Large intestine (tissue), 12 donors: ENCODE measurements at places on chromosomes 2 and 18. TPM values are rescaled to one million over a fixed set of nuclear protein-coding genes. Genes with fewer than 3 reads are reported as not detected.
A peak's percentile ranks its signal among the peaks of the same experiment; 100 is the strongest.

RFTN2 gene
- 4.5 TPM for polyA plus RNA-seq

SP140L gene
- polyA plus RNA-seq = 20.4 TPM

NDUFV2 gene
- polyA plus RNA-seq = 126 TPM

DNA sequence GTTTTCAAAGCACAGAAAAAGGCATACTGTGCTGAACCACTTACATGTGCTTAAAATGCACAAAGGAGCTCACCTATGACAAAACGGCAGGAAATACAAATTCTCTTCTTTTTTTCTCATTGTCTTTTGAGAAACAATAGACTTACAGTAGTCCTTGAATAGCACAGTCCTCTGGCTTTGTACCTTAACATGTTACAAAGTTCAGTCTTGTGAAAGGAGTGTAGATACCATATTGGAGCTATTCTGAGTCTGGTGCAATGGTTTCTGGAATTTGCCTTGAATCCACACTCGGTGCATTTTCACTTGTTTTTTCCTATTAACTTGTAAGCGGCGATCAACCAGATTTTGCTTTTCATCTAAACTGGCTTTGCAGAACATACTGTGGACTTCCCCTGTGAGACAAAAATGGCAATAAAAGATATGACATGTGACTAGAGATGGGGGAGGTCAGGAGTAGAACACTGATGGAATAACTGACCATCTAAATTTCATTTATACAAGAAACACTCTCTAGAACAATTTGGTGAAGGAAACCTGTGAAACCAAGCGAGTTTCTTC lies 109.7 kb downstream of the METTL8 start:
- DNase-seq = peak; percentile 48
- H3K27ac ChIP-seq = no peak overlapping the region
- H3K4me3 ChIP-seq = no peak overlapping the region
- H3K4me1 ChIP-seq = no peaks in the 10 kb centered on the region
- H3K27me3 ChIP-seq = no peaks in the 10 kb centered on the region

DNA sequence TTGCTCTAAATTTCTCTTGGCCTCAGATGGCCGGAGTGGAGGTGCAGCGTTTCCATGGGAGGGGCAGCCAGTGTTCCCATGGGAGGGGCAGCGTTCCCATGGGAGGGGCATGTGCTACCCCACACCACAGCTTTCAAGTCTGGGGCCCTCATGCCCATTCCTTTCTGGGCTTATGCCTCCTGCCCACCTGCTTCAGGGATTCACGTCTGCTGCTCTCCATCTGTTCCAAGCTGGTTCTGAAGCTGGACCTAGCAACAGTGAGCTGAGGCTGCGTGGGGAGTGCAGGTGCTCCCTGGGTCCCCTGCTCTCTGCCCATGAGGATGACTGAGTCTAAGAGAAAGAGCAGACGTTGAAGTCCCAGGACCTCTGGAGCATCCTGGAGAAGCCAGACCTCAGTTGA lies 243.1 kb upstream of the PXDN start:
- H3K27me3 ChIP-seq = no peaks in the 10 kb centered on the region
- peaks cover 2% of the 10 kb centered on the region for H3K4me1 ChIP-seq
- no peak for DNase-seq
- no peaks in the 10 kb centered on the region for H3K36me3 ChIP-seq

GRCh38 chr2:160358046-160358445 lies 135.6 kb downstream of the RBMS1 start:
- DNase-seq = no peak
- H3K36me3 ChIP-seq = no peaks in the 10 kb centered on the region
- H3K4me1 ChIP-seq = no peaks in the 10 kb centered on the region
- H3K27me3 ChIP-seq = no peaks in the 10 kb centered on the region
- no peak overlapping the region for H3K27ac ChIP-seq

- H3K27ac ChIP-seq = no peak overlapping the region
- H3K4me3 ChIP-seq = no peak overlapping the region
- no peak for DNase-seq
- H3K27me3 ChIP-seq = no peaks in the 10 kb centered on the region
- H3K36me3 ChIP-seq = no peaks in the 10 kb centered on the region
These were observed 1.5 kb downstream of the PROM2 start for GRCh38 chr2:95275601-95276243.

DNA sequence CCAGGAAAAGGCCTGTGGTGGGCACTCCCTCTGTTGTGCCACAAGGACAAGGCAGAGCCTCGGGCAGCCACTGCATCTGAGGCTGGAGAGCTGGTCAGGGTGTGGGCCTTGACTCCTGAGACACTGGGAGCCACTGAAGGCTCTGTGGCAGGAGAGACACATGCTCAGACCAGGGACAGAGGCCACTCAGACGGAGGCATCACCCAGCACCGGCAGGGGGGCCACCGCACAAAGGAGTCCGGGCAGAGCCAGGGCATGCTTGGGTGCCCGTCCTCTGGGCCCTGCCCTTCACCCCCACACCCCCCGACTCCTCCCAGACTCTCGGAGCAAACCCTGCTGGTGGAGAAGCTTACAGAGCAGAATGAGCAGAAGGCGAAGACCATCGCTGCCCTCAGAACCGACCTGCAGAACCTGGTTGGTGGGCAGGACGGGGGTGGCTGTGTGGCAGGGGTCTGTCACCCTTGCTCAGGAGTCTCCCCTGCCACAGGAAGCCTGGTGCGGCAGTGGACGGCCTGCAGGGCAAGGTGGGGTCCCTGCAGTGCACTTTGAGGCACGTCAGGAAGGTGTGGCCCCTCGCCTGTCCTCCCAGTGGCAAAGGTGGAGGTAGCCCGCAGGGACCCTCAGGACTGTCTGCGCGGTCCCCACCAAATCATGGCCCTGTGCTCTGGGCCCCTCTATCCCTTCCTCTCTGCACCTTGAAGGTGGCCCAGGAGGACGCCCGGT lies 26.0 kb downstream of the CROCC2 start:
- DNase-seq = no peak
- H3K27me3 ChIP-seq = no peaks in the 10 kb centered on the region
- H3K27ac ChIP-seq = no peak overlapping the region
- no peaks in the 10 kb centered on the region for H3K36me3 ChIP-seq

- no peak overlapping the region for H3K27ac ChIP-seq
- no peaks in the 10 kb centered on the region for H3K36me3 ChIP-seq
- no peaks in the 10 kb centered on the region for H3K4me1 ChIP-seq
- no peak for DNase-seq
- H3K27me3 ChIP-seq = no peaks in the 10 kb centered on the region
These were observed 50.8 kb upstream of the UGP2 start for GRCh38 chr2:63790906-63791305.

DNA sequence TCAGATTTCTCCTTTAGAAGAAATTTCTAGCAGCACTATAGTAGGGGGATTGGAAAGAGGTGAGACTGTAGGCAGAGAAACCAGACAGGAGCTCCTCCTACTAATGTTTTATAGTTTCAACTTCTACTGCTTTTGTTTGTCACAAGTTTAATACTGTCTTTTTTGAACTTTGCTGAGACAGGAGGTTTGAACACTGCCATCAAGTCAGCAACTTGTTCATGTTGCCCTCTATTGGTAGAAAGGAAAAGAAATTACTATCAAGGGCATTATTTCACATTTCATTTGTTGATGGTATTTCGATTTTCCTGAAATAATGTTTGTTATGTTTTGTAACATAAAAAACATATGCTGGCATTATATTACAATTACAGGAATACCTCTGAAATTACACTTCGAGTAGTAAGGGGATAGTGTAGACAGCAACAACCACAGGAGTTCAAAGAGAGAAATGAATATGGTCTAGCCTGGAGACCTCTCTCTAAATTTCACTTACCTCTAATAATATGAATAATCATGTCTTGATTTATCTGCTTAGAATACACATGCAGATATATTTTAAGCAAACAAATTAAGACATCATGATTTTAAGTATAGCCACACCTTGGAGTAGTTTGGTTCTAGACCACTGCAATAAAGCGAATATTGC lies 12.4 kb upstream of the CCDC88A start:
- no peaks in the 10 kb centered on the region for H3K4me1 ChIP-seq
- no peak overlapping the region for H3K4me3 ChIP-seq
- no peaks in the 10 kb centered on the region for H3K36me3 ChIP-seq
- H3K27me3 ChIP-seq = no peaks in the 10 kb centered on the region
- H3K27ac ChIP-seq = no peak overlapping the region

CDK15 gene
- 0.24 TPM for polyA plus RNA-seq

HOXD1 gene
- 2.6 TPM for polyA plus RNA-seq

- H3K36me3 ChIP-seq = peaks cover 2% of the 10 kb centered on the region
- H3K4me1 ChIP-seq = no peaks in the 10 kb centered on the region
- H3K27me3 ChIP-seq = no peaks in the 10 kb centered on the region
- no peak for DNase-seq
- H3K27ac ChIP-seq = no peak overlapping the region
These were observed 123.9 kb upstream of the FAM117B start for GRCh38 chr2:202510911-202511310.

DNA sequence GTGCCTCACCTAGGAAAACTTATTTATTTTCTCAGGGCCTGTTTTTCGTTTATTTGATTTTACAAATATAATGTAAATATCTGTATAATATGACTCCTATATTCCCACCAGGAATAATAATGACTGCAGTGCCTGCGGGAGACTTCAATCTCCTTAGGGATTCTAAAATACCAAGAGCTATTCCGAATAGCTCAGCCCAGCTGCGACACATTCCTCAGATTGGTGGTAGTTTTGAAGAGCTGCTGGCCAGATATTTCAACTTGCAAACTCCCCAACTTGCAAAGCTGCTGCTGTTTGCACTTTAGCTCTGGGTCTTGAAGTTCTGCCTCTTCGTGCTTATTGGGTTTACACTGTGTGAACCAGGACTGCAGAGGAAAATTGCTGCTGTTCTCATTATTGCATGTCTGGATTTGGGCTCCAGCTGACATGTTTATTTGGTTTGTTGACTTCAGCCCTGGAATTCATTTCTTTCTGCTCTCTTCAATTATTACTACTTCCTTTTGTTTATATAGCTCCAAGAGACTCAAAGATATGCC lies 480.2 kb upstream of the CHST9 start:
- no peak for DNase-seq
- peaks cover 7% of the 10 kb centered on the region for H3K4me1 ChIP-seq
- no peaks in the 10 kb centered on the region for H3K27me3 ChIP-seq
- no peaks in the 10 kb centered on the region for H3K36me3 ChIP-seq
- H3K27ac ChIP-seq = no peak overlapping the region

DNA sequence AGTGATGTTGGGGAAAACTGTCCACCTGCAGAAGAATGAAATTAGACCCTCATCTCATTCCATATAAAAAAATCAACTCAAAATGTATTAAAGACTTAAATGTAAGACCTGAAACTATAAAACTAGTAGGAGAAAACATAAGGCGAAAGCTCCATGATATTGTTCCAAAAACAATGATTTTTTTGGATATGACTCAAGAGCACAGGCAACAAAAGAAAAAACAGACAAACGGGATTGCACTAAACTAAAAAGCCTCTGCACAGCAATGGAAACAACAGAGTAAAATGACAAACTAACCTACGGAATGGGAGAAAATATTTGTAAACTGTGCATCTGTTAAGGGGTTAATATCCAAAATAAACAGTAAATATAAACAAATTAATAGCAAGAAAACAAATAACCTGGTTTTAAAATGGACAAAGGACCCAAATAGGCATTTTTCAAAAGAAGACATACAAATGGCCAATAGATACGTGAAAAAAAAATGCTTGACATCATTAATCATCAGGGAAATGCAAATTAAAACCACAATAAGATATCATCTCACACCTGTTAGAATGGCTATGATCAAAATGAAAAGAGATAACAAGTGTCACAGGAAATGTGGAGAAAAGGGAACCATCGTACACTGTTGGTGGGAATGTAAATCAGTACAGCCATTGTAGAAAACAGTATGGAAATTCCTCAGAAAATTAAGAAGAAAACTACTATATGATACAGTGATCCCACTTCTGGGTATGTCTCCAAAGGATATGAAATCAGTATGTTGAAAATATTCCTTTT lies 26.6 kb downstream of the LRRFIP1 start:
- H3K36me3 ChIP-seq = no peaks in the 10 kb centered on the region
- H3K4me1 ChIP-seq = no peaks in the 10 kb centered on the region
- H3K4me3 ChIP-seq = no peak overlapping the region
- no peak overlapping the region for H3K27ac ChIP-seq

DNA sequence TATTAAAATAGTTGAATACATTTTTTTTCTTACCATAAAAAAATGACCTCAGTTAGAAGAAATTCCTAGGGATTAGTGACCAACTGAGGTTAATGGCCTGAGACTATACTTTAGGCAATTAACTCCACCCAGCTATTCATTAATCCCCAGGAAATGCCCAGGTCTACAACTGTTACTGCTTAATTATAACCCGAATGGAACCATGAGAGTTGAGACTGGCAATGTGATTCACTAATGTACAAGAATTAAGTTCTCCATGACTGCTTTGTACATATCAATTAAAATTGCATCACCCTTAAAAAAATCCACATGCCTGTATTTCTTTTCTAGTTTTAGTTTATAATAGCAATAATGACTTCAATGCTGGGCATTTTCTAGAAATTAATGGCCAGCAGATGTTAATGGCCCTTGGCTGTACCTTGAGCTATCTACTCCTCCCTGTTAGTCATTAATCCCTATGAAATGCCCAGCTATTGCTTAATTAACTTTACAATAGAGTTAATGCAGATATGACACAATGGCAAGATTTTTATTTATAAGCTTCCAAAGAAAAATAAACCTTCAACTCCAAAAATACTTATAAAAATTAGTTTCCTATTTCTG lies 44.1 kb downstream of the ERBB4 start:
- H3K36me3 ChIP-seq = no peaks in the 10 kb centered on the region
- H3K27ac ChIP-seq = no peak overlapping the region
- H3K4me1 ChIP-seq = no peaks in the 10 kb centered on the region
- no peaks in the 10 kb centered on the region for H3K27me3 ChIP-seq

- H3K27ac ChIP-seq = no peak overlapping the region
- no peaks in the 10 kb centered on the region for H3K36me3 ChIP-seq
- H3K4me1 ChIP-seq = no peaks in the 10 kb centered on the region
- H3K4me3 ChIP-seq = no peak overlapping the region
- no peak for DNase-seq
These were observed 23.9 kb upstream of the SPATA3 start for GRCh38 chr2:230972046-230972445.

GRCh38 chr2:8752385-8752784 lies 70.5 kb downstream of the ID2 start:
- H3K27me3 ChIP-seq = no peaks in the 10 kb centered on the region
- no peaks in the 10 kb centered on the region for H3K4me1 ChIP-seq
- no peak overlapping the region for H3K27ac ChIP-seq
- peaks cover 17% of the 10 kb centered on the region for H3K36me3 ChIP-seq

GRCh38 chr2:85156153-85156552 lies 23.0 kb downstream of the TCF7L1 start:
- H3K4me3 ChIP-seq = no peak overlapping the region
- no peak overlapping the region for H3K27ac ChIP-seq
- H3K27me3 ChIP-seq = no peaks in the 10 kb centered on the region
- no peaks in the 10 kb centered on the region for H3K4me1 ChIP-seq
- DNase-seq = no peak
- H3K36me3 ChIP-seq = no peaks in the 10 kb centered on the region

TNS1 gene
- 26.8 TPM for polyA plus RNA-seq

NTSR2 gene
- not detected for polyA plus RNA-seq
